ENCODE measurements at places on chromosomes 2 and 18.

DNA sequence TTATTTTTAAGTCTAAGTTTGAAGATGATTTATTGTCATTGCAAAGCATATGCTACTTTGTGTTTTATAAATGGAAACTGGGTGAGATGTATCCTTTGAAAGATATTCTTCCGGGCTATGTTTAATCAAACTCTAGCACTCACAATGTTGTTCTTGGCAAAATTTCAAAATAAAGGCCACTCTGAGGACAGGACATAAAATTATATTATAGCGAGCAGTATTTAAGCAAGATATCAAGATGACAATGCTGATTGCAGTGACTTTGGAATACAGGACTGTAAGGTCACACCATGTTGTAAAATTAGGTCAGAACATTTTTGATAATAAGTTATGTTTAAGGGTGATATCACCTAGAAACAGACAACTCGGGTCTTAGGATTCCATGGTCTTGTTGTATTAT lies 14.2 kb downstream of the RPRM start:
- no peak for DNase-seq

DNA sequence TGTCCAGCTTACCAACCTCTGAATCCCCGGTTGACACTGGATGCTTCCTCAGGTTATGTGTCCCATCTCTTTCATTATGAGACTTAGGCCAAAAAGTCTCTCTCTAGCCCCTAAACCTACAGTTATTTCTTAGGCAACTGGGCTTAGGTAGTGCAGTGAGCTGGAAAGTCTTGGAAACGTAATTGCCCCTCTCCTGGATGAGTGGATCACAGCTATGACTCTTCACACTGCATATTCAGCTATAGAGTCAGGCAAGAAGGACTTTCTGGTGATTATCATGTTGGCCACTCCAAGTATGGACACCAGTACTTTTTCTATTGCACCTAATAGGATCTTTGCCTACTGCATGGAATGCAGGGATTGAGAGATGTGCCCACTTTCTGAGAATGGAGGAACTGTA lies 458.3 kb upstream of the CELF4 start:
- DNase-seq = no peak

- no peak for DNase-seq
These were observed 82.2 kb downstream of the ADD2 start for GRCh38 chr2:70685771-70686171.

DNA sequence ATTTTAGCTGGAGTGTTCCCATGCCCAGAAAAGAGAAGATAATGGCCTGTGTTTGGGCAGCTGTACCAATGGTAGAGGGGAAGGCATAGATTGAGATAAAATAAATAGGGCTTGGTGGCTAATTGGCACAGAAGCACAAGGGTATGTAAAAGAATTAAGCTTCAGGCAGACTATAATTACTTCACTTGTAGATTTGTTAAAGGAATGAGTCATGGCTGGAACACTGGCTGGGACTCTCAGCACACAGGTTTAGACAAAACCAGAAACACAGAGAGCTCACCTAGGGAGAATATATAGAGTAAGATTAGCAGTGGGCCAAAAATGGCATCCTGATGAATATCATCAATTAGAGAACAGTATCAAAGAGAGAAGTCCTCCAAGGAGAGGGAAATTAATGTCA lies 198.3 kb upstream of the FIGN start:
- no peak for DNase-seq

DNA sequence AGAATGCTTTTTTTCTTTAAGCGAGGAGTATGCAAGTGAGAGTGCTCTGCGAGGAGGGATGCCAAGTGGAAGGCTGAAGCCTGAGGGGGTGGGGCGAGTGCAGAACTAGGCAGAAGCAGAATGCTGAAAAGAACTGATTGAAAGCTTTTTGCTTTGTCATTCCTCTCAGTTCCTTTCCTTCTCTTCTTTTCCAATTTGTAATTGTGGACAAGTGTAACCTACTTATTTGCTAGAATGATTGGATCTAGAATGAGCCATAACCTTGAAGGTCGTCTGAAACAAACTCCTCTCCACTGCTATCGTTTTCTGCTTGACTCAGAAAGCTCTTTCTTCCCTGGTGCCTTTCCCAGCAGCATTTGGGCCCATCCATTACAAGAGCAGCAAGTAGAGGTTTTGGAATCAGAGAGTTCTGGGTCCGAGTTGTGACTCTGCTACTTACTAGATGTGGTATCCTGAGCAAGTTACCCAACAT lies 115.3 kb downstream of the METTL8 start:
- no peak for DNase-seq

DNA sequence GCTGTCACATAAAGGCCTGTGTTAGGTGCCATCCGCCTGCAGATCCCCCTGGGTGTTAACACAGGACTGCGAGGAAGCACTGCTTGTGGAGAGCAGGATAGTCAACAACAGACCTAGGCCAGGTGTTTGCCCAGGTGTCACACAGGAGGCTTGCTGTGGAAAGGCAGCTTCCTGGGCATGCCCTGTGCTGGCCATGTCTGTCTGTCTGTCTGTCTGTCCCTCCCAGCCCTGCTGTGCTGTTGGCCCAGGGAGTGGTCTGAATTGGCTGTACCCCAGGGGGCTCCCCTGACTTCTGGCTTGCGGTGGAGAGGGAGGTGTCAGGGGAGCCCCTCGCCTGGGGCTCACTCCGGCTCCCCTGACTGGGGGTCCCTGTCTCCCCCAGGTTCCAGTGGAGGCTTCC lies 53.2 kb downstream of the SH3BP4 start:
- DNase-seq = no peak

GRCh38 chr18:9285604-9286003 lies 49.0 kb upstream of the TWSG1 start:
- DNase-seq = no peak

GRCh38 chr2:33047939-33048338 lies 101.2 kb downstream of the LTBP1 start:
- DNase-seq = no peak

- DNase-seq = no peak
These were observed 814 bp upstream of the RAB1A start for GRCh38 chr2:65130664-65131175.

Data from stromal cell of bone marrow (primary cell).